ENCODE measurements at places on chromosomes 13 and 19.

- DNase-seq = no peak
Measured at GRCh38 chr19:5036698-5037563, 68.0 kb downstream of the KDM4B start.

GRCh38 chr19:28785971-28786370 is 427.0 kb downstream of the UQCRFS1 start:
- no peak for DNase-seq

DNA sequence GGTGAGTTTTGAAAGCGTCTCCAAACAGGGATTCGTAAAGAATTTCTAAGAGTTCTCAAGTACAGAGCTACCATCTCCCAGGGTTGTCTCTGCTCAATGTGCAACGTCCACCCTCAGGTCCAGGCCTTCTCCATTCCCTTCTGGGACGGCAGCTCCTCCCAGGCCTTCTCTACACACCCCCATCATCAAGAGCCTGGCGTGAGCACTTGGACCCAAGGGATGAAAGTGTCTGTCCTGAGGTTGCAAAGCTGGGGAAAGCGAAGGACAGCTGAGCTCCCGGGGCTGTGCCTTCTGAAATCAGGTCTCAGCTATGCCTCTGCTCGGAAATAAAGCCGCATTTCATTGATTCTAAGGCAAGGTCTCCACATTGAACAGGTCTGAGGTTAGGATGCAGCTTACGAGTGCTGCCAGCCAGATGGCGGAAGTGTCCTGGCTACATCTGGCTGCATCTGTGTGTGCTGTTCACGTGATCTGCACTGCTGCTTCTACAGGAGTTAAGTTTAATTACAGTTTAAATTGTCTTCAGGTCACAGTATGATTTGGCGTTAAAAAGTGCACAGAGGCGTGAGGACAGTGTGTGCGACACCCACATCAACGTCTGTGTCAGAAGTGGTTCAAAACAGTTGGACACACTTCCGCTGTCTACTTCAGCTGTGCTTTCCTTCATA is 27.0 kb upstream of the MIER2 start:
- no peak for DNase-seq

GRCh38 chr13:34779171-34779570 is 162.9 kb upstream of the NBEA start:
- no peak for DNase-seq

DNA sequence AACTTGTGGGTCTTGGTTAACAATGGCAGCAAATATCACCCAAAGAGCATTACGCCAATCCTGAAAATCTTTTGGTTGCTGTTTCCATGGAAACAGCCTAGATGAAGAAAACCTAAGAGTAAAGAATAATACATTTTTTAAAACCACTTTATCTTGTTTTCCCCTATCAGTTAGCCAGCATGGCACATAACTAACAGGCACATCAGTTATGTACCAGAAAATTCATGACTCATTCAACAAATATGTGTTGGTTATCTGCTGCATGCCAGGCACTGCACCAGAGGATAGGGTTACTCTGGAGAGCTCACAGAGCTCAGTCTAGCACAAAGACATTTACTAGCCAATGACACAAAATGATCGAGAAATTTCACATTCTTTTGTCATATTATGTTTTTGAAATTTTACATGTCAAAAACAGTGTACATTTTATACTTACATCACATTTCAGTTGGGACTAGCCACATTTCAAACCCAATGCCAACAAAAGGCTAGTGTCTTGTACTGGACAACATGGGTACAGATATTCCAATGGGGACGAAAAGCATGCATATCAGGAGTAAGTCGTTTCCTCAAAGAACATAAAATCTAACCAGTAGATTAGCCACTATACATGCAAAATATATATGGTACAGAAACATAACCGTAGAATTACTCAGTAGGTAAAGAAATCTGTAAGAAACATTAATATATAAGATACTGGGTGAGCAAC is 20.3 kb downstream of the LNX2 start:
- no peak for DNase-seq

DNA sequence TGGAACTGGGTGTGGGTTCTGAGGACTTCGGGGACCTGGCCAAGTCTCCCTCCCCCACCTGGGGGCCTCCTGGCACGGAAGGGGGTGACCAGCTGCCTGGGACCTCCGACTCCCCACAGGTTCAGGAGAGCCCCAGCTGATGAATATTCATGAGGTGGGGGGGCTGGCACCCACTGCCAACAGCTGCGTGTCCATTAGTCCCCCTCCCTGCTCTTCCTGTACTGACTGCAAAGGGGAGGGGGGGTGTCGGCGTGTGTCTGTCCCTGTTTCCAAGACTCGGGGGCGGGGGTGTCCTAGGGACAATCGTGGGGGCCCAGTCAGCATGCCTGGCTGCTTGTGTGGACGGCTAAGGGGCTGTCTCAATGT is 10.6 kb upstream of the NFIX start:
- DNase-seq = no peak

DNA sequence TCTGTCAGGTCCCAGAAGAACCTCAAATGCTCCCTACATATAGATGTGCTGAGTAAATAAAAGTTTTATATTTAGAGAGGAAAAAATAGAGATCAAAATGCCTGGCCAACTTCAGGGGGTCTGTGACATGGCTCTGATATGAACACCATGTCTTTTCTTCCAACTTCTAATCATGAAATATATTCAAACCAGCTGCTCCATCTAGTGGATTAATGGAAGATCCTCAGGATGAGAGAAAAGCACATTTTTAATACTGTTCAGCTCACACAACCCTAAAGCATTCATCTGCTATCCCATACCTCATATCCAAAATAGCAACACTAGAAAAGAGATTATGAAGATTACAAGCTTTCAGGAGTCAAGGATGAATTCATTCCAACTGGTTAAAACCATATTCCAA is 56.0 kb upstream of the DOCK9 start:
- DNase-seq = no peak

GRCh38 chr19:57008432-57008831 is 111.4 kb upstream of the USP29 start:
- no peak for DNase-seq

GRCh38 chr19:19540064-19540714 is 2.1 kb downstream of the CILP2 start:
- DNase-seq = peak; percentile 60

GRCh38 chr13:48749144-48749543 is 95.4 kb downstream of the CYSLTR2 start:
- no peak for DNase-seq

- DNase-seq = no peak
Measured at GRCh38 chr13:60727140-60727539, 330.1 kb downstream of the TDRD3 start.

DNA sequence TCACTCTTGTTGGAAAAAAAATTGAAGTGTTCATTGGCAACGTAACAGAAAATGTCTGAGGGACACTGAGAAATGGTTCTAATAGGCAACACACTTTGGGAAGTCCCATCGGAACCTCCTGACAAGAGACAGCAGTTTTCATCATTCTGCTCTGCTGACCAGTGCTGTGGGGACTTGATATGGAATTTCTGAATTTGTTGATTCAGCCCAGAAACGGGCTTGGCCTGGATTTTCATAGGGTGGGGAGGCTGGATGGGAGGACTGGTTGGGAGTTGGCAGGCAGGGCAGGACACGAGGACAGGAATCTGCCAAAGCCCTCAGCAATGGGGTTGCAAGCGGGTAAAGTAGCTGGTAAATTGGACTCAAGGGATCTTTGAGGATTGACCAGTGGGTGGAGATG is 96.5 kb downstream of the DCT start:
- no peak for DNase-seq

DNA sequence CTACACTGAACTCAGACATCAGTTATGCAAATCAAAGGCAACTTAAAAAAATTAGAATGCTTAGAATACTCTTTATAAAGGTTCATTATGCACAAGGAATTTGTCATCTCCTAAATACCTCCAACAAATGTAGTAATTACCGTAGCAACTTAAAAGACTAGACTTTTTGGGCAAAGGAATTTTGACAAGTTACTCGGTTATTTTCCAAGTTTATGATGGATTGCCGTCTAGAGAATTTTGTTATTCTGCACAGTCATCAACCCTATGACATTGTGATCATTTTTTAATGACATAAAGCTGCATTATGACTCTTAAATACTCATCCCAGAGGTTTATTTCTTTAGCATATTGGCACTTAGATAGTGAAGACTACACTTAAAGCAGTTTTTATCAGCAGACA is 71.9 kb downstream of the TRPC4 start:
- DNase-seq = no peak

GRCh38 chr13:50679321-50679720 is 164.2 kb downstream of the DLEU7 start:
- DNase-seq = no peak

GRCh38 chr19:54138489-54139256 is 1.1 kb downstream of the CNOT3 start:
- DNase-seq = no peak

DNA sequence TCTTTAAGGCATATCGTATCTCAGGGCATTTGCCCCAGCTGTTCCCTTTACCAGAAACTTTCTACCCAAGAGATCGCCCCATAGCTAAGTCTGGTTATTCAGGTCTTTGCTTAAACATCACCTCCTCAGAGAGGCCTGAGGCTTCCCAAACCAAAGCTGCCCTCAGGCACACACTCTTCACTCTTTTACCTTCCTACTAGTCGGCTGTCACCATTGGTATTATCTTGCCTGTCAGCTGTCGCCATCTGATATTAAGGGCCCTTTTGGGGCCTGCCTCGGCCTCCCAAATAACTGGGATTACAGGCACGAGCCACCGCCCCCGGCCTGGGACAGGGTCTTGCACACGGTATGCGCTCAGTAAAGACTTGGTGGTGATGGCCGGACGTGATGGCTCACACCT is 1.0 kb downstream of the GADD45GIP1 start:
- DNase-seq = no peak

- DNase-seq = no peak
Measured at GRCh38 chr13:33186861-33187291, 98.7 kb downstream of the STARD13 start.

- no peak for DNase-seq
Measured at GRCh38 chr19:38291855-38292254, 12.2 kb upstream of the C19orf33 start.

DNA sequence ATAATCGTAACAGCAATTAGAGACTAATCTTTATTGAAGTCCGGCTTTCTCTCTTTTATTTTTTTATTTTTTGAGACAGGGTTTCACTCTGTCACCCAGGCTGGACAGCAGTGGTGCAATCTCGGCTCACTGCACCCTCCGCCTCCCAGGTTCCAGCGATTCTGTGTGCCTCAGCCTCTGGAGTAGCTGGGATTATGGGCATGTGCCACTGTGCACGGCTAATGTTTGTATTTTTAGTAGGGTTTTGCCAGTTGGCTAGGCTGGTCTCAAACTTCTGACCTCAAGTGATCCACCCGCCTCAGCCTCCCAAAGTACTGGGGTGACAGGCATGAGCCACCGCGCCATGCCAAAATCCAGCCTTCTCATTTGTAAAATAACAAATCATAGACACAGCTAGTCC is 3.7 kb downstream of the APOC2 start:
- no peak for DNase-seq

- no peak for DNase-seq
Measured at GRCh38 chr19:42655748-42656147, 61.0 kb upstream of the CEACAM8 start.

- no peak for DNase-seq
Measured at GRCh38 chr13:74210693-74211393, 76.6 kb upstream of the KLF12 start.

DNA sequence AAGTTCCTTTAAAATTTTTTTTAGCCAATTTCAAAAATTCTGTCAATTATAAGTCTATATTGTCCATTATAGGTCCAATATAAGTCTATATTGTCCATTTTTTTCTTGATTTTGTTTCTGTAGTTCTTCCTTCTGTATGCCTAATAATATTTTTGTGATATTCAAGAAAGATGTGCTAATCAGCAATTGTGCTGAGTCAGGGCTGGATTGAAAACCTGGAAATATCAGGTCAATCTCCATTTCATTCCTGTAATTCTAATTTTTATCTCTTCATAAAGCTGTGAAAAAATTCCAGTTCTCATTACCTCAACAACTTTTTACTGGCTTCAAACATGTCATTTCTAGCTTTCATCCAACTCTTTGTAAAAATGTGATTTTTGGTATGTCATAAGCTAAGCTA is 353.7 kb downstream of the SLITRK6 start:
- DNase-seq = no peak

- peak; percentile 48 for DNase-seq
Measured at GRCh38 chr13:43879755-43880181, at the start of gene LACC1. TSS of gene LACC1 (plus strand) at chr13:43879904. CDS start at chr13:43880986, 1,082 bp downstream.

- DNase-seq = no peak
Measured at GRCh38 chr13:41312176-41312500, 1.1 kb downstream of the NAA16 start.

DNA sequence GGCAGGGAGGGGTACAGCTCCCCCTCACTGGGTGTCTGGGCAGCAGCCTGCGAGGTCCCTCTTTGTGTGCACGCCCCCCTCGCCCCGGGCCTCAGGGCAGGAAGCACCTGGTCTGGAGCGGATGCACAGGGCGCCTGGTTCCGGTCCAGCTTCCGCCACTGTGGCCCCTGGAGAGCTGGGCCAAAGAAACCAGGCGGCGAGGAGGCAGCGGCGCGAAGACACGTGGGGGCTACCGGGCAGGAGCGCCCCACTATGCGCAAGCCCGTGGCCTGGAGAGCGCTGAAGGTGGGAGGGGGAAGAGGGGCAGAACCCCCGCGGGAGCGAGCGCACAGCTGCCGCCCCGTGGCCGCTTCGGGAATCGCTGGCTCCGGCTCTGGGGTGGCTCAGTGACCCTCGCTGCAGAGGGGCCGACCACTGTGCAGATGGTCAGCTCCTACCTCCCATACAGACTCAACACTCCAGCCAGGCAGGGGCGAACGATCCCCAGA is 1.7 kb upstream of the LYL1 start:
- DNase-seq = peak; percentile 77

GRCh38 chr13:99867535-99868257 is 103.9 kb downstream of the ZIC5 start:
- no peak for DNase-seq

GRCh38 chr19:38247734-38248268 is 8.4 kb downstream of the PPP1R14A start:
- no peak for DNase-seq

GRCh38 chr19:23481043-23481442 is 85.8 kb upstream of the ZNF91 start:
- no peak for DNase-seq

DNA sequence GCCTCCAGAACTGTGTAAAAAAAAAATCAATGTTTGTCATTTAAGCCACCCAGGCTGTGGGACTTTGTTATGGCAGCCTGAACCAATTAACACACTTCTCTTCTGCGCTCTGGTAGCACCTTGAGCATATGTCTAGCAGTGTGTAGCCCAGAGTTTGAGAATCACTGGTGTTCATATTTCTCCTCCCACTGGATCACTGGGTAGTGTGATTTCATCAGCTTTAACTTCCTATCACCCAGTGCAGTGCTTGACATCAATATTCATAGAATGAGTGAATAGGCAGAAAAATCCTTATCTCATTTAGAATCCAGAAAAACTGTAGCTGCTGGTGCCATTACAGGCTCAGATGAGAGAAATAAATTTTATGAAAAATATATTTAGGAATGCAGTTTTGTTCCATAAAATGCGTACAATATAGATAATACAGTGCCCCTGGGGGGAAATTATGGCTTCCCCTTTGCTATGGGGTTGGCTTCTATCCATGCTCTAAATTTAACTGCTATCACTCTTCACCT is 30.7 kb upstream of the WASF3 start:
- DNase-seq = no peak
